ENCODE measurements at places on chromosomes 6 and 20.

- DNase-seq, result peak; percentile 92
These were observed 74.0 kb downstream of the SSR1 start for GRCh38 chr6:7238900-7239589.

GRCh38 chr6:40917603-40918002, 121.4 kb downstream of the UNC5CL start:
- DNase-seq, result no peak

DNA sequence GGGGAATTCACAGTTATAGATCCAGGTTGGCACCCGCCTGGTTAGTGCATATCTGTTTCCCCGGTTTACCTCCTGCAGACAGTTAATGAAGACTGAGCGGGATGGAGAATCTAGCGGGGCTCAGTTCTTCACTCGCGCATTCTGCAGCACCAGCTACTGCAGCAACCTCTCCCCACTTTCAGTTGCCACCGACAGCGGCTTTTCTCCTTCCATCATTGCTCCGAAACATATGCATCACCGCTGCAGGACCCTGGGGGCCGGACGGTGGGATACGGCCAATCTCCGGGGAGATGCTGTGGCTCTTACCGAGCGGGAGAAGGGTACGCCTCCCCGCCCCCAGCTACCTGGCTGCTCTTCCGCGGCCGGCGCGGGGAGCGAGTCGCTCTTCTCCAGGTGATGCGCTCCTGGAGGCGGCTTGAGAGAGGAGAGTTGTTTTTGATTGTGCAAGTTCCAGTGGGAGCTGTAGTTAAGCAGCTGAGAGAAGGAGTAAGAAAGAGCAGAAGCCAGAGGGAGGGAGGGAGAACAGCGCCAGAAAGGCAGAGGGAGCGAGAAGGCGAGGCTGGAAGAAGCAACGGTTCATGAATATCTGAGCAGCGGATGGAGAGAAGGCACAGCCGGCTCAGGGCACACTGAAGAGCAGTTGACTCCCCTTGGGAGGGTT, at the start of gene SGK1:
Gene SGK1 (minus strand): TSS at position 642 of the 661 bp plus-strand sequence. CDS start 652 bp downstream, outside the sequence.
- DNase-seq, result no peak

GRCh38 chr6:124961777-124962638, at the start of gene RNF217:
Gene RNF217 (plus strand): TSS chr6:124962437. CDS start chr6:124962545, 108 bp downstream.
- DNase-seq, result peak; percentile 83

GRCh38 chr6:53916804-53917463, 122.1 kb downstream of the LRRC1 start:
- no peak for DNase-seq

- DNase-seq, result no peak
These were observed 45.8 kb upstream of the SLCO4A1 start for GRCh38 chr20:62596486-62596885.

DNA sequence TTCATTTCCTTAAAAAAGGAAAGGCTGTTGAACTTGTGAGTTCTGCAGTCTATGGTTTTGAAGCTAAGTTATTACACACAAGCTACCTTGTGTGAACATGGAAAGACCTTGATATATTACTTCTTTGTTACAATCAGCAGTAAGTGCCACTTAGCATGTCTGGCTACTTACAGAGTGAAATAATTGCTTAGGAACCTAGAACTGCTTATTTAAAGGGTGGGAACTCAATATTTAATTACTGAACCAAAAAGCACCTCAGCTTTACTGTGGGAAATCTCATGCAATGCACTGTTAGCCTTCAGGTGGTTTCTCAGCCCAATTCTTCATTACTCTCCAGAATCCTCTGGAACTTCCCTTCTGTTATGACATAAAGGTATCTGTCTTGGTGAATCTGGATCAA, 17.9 kb downstream of the PERP start:
- DNase-seq, result no peak

GRCh38 chr6:150347845-150348244, 21.0 kb upstream of the IYD start:
- no peak for DNase-seq

- no peak for DNase-seq
These were observed 46.3 kb downstream of the PKHD1 start for GRCh38 chr6:52041134-52041533.

DNA sequence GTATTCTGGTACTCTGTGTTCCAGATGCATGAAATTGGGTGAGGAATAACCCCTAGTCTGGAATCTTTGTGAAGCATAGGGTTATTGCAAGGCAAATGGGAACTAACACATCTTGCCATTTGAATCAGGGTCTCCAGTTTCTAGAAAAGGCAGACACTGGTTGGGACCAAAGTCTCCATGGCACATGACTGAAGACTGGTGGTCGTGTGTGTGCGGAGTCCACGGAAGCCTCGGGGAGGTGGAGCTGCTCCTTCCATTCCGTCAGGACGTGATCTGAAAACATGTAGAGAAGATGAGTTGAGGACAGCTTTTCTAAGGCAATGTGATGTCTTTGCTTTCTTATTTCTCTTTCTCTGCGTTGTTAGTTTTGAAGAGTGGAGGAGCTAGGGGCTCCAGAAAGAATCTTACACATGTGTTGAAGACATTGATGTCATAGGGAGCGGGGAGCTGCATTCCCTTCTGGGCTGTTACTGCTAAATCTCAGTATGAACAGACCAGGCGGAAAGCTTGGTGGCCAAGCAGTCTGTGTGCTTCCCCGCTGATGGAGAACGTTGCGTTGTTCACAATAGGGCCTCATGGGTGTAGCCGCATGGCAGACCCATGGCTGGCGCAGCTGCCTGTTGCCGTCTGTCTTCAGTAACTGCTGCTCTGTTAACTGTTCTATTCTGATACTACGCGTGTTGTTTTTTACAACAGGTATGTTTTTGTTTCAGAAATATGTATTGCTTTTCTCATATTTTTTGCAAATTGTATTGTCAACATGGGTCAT, 4.8 kb upstream of the SLC17A9 start:
- DNase-seq, result no peak

DNA sequence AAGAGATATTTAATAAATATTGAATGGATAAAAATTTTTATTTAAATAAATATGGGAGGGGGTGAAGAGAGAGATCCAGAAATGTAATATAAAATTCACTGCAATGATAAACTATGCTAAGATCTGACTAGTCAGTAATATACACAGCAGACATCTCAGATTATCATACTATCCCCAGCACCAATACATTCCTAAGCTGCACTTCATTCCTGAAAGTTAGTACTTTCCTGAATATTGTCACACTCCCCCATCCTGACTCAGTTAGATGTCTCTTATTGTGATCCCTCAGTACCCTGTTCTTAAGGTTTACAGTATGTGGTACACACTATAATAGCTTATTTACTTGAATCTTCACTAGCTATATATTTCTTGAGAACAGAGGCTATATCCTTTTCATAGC, 88.3 kb upstream of the KCNQ5 start:
- no peak for DNase-seq

DNA sequence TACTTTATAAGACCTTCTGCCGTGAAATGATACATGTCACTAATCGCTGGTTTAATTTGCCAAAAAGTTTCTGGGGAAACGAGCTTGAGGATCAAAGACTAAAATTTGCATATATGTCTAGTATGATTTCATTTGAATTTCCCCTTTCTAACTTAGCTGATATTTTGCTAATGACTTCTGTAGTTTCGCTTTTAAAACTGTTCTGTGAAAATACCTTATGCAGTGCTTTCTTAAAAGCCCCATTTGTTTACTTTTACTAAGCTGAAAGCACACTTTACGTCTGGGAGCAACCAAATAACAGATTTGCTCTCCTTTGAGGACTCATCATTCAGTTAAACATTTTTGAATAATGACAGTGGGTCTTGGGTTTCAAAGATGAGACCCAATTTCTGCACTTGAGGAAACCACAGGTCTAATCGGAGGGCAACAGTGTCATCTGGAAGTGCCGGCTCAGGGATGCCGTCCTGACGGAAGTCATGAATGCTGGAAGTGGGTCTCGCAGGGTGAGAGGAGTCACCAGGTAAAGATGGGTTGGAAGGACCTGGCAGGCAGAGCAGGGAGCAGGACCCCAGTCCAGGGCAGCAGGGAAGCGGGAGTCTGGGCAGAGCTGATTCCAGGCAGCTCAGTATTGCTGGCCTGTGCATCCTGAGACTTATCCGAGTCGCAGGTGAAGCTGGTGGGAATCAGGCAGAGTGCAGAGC, 33.2 kb downstream of the PLEKHG1 start:
- no peak for DNase-seq

DNA sequence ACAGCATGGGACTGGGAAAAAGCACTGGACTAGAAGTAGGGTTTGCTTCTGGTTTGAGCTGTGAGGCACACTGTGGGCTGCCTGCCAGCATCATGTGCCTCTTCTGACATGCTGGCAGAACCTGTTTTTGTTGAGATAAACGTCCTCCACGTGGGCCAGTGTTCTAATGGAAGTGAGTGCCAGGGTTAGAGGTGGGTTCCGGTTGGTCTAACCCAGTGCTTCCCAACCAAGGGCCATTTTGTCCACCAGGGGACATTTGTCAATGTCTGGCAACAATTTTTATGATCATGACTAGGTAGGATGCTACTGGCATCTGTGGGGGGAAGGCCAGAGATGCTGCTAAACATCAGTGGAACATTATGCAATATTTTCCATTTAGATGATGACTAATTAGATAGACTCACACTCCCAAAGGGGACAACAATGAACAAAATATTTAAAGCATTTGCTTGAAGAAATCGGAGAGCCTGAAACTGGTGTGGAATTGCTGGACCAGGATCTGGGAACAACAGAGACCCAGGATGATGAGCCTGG, 7.8 kb upstream of the APMAP start:
- DNase-seq, result no peak

DNA sequence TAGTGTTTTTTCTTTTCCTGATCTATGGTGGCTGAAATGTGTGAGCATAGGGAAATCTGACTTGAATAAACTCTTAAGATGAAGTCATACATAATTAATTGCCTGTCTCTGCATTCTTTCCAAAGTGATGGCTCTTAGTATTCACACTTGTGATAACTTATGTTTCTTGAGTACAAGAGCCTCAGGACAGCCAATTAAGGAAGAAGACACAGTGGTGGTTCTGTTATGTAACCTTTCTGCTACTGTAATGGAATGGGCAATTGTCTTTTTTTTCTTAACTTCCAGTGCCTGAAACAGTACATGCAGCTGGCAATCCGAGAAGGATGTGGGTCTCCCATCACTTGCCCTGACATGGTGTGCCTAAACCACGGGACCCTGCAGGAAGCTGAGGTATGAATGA, 40.1 kb downstream of the RNF144B start:
- DNase-seq, result no peak

- DNase-seq, result no peak
These were observed 68.8 kb downstream of the CLIC5 start for GRCh38 chr6:45946887-45947286.

DNA sequence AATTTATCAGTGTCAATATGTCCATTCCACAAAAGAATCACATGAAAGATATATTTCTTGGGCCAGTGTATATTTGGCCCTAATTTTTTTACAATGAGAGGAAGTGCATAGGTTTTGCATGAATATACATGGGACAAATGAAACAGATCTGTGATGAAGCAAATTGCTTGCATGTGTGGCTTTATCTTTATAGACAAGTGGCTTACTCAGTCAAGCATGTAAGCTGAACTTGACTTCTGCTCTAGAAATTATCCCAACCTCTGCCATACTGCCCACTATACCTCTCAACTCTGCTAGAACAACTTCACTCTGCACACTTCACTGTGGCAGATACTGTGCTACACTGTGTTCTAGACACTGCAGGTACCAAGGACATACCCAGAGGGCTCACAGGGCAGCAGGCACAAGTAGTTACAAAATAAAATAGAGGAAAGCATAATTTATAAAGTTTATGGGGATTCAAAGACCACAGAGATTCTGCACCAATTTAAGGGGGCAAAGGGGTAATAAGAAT, 349.2 kb upstream of the HSF2 start:
- DNase-seq, result no peak

DNA sequence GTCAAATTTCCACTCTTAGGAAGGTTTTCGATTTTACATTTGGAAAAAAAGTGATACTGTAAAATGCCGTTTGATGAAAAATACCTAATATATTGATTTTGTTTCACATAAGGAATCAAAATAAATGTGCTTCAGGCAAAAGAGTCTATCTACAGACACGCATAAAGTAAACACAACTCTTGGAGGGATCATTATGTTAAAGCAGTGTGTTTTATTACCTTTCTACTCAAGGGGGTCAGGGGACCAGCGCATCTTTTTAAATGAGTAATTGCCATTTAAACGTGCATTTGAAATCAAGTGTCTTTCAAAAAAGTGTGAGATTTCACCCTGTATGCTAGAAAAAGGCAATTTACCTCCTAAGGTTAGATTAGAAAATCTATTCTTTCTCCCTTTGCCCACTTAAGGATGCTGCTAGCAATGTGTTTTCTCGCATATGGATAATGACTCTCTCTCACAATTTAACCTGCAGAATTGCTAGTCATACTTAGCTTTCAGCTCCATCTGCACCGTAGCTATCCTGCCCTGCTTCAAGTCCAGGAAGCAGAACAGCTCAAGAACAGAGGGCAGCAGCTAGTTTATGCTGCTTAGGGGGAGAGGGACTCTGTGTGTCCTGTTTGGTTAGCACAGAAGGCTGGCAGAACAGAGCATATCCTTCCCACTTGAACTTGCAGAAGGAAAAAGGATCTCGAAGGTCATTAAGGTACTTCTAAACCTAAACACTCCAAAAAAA, 35.0 kb downstream of the NKAIN2 start:
- no peak for DNase-seq

DNA sequence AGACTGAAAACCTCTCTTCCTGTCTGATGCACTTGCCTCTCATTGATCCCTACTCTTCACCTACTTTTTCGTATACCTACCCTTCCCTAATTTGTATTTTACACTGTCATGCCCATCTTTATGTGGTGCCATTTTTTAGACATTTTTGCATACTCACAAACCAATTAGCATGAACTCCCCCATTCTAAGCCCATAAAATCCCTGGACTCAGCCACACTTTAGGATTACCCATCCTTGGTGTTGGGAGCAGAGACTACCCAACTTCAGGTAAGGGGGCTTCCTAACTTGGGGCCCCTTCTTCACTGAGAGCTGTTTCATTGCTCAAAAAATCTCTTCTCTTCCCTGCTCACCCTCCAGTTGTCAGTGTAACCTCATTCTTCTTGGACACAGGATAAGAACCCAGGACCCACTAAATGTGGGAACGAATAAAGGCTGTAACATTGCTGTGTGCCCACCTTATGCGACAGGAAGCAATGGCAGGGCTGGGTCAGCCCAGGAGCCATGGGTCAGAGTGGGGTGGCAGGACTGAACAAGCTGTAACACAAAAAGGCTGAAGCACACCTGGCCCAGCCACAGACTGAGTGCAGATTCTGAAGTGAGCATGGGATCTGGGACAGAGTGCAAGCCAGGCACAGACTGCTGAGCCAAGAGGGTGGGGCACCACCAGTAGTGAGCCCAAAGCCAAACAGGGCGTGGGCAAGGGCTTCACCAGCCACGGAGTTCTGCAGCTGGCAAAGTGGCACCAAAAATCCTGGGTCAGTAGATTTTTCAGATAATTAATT, 789.1 kb upstream of the HS3ST5 start:
- no peak for DNase-seq

Data from D341Med (cell line).